ENCODE measurements at places on chromosomes 1 and 21.

GRCh38 chr1:159602501-159602999, 14.9 kb downstream of the APCS start:
- no peak for DNase-seq

- no peak for DNase-seq
Observed at GRCh38 chr1:88983791-88984559, 8.5 kb downstream of the KYAT3 start.

GRCh38 chr1:3618881-3619671, 5.7 kb upstream of the TPRG1L start:
- peak; percentile 73 for DNase-seq

DNA sequence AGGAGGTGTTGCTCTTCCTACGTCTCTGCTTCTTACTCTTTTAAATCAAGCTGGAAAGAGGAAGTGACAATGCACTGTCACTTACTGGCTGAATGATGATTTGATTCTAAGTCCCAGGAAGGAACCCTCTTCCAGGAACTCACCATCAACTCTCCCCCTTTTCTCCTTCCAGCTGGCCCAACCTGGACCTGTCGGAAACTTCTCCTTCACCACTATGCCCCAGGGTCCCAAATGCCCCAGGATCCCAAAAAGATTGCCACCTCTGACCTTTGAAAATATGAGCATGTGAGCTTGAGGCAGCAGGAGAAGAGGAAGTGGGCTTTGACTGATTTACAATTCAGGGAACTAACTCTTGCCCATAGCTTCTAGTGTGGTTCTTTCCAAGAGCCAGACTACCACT, 5.3 kb upstream of the ADAMTS5 start:
- DNase-seq, result no peak

- peak; percentile 44 for DNase-seq
Observed at GRCh38 chr1:30782361-30783255, 25.0 kb upstream of the LAPTM5 start.

GRCh38 chr21:25790878-25791204, 56.1 kb downstream of the GABPA start:
- DNase-seq, result no peak

All from NCI-H1105 (cell line).